ENCODE measurements at places on chromosomes 5 and 9.

- DNase-seq: no peak
These were observed 34.1 kb downstream of the PLPP7 start for GRCh38 chr9:131323629-131324028.

DNA sequence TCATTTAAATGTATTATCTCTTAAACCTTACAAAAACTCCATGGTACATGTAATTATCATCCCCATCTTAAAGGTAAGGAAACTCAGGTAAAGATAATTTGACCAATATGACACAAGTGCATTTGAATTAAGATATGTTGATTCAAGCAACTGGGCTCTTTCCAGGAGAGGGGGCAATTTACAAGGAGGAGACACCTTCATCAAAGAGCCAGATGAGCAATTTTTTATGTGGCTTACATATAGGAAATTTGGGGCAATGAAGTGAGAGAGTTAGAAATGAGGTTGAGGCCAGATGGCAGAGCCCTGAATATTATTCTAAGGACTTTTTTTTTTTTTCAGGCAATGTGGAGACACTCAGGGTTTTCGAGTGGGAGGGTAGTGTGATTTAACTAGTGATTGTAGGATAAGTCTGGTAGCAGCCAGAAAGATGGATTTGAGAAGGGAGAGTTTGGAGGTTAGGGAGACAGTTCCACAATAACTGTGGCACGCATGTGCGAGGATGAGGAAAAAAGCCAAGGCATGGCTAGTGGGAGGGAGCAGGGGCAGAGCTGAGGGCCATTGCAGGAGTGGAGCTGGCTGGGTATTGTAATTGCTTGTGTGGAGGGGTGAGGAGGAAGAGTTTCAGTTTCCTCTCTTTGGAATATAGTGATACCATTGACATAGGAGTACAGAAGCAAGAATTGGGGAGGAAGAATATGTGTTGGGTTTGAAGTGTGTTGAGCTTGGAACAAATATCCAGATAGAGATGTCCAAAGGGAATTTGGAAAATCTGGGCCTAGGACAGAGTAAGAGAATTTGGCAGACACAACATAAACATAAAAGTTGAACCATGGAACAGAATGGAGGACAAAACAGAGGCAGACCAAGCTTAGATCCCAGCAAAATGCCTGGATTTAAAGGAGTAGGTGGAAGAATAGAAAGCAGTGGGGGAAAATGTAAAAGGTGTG lies 72.0 kb downstream of the ACTBL2 start:
- DNase-seq: no peak

DNA sequence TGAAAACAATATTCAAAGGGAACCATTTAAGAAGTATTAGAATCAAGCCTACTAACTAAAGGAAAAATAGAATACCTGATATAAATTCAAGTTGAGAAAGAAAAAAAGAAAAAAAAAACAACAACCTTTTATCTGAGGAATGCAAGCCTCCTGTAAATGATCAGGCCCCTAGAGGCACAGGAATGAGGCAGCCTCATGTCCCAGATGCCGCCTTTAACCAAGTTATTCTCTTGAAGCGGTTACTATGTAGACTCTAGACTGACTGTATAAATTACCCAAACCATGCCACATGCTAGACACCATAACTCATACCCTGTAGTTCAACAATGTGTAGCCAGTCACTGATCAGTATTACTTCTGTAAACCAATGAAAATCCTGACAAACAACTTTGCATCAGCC lies 929.6 kb downstream of the TAF11L14 start:
- DNase-seq: no peak

DNA sequence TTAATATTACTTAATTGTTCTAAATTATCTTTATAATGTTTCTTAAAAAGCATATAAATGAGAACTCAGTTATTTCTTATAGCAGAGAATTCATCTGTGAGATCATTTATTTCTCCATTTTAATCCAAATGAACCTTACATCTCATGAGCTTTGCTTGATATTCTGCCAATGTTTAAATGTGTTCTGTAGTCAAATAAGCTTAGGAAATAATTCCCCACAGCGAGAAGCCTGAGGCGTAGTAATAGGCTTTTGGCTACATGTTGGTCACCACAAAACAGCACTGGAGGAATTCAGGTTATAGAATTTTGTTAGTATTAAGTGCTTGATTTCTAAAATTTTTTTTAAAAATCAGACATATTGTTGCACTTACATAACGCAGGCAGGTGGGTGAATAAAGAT lies 585.3 kb upstream of the RORB start:
- no peak for DNase-seq

DNA sequence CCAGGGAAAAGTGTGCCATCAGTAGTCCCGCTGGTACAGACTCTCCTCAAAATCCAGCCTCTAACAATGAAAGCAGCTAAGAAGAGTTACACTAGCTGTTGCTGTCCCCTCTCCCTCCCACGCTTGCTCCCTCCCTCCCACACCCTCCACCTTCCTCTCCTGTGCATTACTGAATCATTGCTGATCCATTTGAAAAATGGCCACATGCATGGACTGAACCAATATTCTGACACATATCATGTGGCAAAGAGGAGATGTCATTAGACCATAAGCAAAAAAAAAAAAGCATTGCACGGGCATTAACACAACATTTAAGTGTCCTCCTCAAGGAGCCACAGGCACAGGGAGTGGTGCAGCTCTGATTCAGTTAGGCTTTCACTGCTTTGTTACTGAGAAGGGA lies 37.9 kb downstream of the LHFPL2 start:
- peak; percentile 23 for DNase-seq

GRCh38 chr5:2310946-2311345 lies 428.2 kb upstream of the IRX4 start:
- DNase-seq: no peak

GRCh38 chr5:96177303-96177869 lies 215.7 kb upstream of the ELL2 start:
- DNase-seq: no peak

GRCh38 chr9:105890046-105890822 lies 195.9 kb downstream of the TMEM38B start:
- DNase-seq: no peak

- DNase-seq: no peak
These were observed 655.2 kb downstream of the PDE4D start for GRCh38 chr5:59238126-59238902.

GRCh38 chr9:96129747-96130146 lies 172.2 kb downstream of the HSD17B3 start:
- no peak for DNase-seq

DNA sequence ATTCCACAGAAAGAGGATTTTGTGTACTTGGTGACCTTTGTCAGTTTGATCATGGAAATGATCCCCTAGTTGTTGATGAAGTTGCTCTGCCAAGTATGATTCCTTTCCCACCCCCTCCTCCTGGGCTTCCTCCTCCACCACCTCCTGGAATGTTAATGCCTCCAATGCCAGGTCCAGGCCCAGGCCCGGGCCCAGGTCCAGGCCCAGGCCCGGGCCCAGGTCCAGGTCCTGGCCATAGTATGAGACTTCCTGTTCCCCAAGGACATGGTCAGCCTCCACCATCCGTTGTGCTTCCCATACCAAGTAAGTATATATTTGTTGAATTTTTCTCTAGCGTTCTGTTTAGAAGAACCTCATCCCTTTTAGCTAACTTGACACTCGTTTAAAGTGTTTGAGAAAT lies 30.0 kb downstream of the RBM27 start:
- no peak for DNase-seq

DNA sequence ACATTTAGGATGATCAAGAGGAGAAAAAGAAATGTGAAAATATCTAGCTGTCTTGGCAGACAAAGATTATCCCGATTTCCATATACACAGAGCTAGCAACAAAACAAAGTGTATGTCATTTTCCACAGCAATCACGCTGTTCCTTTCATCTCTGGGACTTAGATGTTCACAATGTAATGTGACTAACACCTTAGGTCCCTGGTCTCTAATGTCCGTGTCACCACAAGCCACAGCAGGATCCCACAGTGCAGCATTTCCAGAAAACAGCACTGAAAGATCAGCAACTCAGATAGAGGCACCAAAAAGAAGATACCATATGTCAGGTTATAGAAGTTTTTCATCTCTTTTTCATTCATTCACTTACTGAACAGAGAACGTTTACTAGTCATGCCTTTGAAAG lies 118.0 kb upstream of the TNPO1 start:
- DNase-seq: no peak

DNA sequence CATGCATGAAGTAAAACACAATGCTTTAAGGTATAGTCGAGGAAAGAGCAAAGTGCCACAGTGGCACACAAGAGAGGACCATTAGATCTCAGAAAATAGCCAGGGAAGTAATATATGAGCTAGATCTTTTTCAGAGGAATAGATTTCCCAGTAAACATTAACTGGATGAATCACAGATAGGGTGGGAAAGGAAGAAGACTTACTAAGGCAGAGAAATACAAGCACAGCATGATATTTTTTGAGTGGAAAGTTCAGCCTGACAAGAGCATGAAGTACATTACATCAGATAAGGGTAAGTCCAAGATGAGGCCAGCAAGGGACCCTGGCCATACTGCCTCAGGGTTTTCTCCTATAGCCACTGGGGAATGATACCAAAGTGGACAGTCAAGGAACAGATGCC lies 804.6 kb upstream of the DMAC1 start:
- DNase-seq: no peak

DNA sequence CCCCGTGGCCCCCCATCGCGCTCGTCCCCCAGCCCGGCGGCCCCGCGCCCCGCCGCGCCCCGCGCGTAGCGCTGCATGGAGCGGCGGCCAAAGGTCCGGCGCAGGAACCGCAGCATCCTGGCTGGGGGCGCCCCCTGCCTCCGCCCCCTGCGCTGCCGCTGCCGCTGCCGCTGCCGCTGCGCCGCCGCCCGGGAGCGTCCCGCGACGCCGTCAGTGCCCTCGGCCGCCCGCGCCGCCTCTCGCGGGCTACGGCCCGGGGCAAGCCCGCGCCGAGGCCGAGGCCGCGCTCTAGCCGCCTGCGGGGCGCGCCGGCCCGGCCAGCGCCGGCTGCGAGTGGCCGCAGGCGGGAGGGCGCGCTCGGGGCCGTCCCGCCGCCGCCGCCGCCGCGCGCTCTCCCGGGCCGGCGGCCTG lies 523 bp downstream of the EPB41L4B start:
- no peak for DNase-seq

DNA sequence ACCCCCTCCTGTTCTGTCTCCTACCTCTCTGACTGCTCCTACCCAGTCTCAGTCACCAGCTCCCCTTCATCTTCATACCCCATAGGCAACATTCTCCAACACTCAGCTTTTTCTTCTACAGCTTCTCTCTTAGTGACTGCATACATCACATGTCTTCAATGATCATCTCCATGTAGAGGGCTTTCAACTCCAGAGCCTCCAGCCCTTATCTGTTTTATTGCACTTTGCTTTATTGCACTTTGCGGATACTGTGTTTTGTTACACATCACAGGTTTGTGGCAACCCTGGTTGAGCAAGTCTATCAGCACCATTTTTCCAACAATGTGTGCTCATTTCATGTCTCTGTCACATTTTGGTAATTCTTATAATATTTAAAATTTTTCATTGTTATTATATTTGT lies 230.7 kb downstream of the DEPDC1B start:
- no peak for DNase-seq

GRCh38 chr9:12935714-12936113 lies 160.9 kb downstream of the LURAP1L start:
- no peak for DNase-seq
